WERI-Rb-1 (cell line): ENCODE measurements at places on chromosomes 6 and 20.

DNA sequence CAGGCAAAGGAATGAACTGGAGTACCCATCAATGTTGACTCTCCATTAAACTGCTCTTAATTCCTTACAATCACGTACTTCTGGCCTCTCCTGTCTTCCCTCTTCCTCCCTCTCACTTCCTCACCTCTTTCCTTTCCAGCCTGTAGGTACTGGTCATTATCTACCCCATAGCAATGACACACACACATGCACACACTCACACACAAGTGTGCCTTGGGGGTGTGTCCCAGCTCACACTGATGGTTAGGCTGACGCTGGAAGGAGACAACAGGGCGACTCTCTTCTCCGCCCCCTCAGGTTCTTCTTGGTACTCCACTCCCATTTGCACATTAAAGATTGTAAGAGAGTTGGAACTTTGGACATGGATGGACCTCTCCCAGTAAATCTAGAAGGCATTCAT lies 14.0 kb upstream of the SERPINB9 start:
- no peak for DNase-seq

DNA sequence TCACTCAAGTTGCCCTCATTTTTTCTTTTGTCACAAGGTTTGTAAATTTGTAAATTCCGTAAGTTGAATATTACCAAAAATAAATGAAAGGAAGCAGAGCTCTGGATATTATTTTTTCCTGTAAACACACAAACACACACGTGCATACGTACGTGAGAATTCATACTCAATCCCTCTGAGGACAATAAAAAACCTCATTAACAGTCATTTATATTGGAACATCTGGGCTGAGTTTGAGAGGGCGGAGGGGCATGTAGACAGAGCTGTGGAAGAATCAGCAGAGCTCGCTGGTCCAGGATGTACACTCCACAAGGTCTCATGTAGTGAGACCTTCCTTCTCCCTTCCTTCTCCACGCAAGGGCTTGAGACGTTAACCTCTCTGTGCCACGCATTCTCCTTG lies 24.2 kb upstream of the DOK5 start:
- no peak for DNase-seq

DNA sequence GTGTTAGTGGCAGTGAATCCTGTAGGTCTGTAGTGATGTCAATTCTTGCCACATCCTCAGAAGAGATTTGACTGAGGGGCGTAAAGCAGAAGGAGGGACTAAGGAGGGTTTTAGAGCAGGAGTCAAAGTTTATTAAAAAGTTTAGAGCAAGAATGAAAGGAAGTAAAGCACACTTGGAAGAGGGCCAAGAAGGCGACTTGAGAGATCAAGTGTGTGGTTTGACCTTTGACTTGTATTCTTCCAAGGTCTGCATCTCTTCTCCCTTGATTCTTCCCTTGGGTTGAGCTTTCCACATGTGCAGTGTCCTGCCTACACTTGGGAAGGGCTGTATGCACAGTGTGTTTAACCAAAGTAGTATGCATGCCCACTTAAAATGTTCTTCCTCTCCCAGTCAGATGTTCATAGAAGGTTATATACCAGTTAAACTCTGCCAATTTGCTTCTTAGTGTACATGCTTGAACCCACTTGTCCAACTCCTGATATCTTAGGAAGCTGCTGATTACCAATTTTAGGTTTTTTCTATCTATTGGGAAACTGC lies 627.6 kb downstream of the MMUT start:
- DNase-seq: no peak

DNA sequence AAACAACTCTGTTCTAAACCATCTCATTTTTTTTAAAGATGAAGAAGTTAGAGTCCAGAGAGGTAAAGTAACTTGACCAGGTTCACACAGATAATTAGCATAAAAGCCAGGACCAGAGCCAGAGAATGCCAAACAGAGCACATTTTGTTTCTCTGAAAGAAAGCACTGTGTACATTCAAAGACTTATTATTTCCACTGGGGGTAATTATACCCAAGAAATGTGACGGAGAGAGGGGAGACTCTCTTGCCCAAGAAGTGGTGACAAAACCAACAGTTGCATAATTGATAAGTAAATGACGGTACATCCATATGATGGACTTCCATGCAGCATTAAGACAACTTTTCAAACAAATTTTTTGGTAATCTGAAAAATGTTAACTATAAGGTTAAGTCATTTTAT lies 111.6 kb downstream of the RTN4IP1 start:
- no peak for DNase-seq

- no peak for DNase-seq
Measured at GRCh38 chr6:155630085-155630484, 174.4 kb upstream of the NOX3 start.

GRCh38 chr20:51318058-51318949 lies 224.2 kb downstream of the NFATC2 start:
- DNase-seq: peak; percentile 42
